ENCODE measurements at places on chromosomes 16 and 17.

GRCh38 chr17:27760069-27760885, 40.1 kb downstream of the NOS2 start:
- DNase-seq = peak; percentile 57

DNA sequence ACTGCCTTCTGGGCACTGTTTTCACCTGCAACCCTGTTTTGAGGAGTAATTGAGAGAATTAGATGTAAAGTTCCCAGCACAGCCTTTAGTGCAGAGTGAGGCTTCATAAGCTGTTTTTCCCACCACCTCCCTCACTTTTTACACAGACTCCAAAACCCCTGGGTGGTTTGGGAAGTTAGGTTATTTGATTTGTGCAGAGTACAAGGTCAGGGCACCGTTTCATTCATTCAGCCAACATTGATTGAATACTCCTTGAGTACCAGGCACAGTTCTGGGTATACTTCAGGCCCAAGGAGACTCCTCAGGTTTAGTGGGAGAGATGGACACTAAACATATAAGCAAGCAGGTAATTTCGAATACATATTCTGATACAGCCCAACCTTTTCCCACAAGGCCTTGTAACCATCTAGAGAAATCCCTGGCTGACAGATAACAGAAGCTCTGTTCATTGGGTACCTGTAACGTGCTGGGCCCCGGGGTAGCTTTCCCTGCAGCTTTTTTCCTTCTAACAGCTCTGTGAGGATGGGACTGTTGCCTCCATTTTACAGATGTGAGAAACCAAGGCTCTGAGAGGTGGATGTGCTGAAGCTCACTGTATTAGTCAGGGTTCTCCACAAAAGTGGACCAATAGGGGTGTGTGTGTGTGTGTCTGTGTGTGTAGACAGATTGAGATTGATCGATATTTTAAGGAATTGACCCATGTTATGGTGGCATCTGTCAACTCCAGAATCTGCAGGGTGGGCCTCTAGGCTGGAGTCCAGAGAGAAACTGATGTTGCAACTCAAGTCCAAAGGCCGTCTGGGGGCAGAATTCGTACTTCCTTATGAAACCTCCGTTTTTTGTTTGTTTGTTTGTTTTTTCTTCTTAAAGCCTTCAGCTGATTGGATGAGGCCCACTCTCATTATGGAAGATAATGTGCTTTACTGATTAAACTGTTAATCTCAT, 234.7 kb downstream of the SNX29 start:
- no peak for DNase-seq

- DNase-seq = no peak
These were observed 182.7 kb upstream of the ZFHX3 start for GRCh38 chr16:73230651-73231050.

- no peak for DNase-seq
These were observed 1.6 kb downstream of the SUMO2 start for GRCh38 chr17:75181110-75181509.

All from activated naive CD4-positive, alpha-beta T cell (primary cell).